HS-5 (cell line): ENCODE measurements at places on chromosomes 1 and 21.
A peak's percentile ranks its signal among the peaks of the same experiment; 100 is the strongest.

- no peak for DNase-seq
Observed at GRCh38 chr1:234342774-234343173, 30.5 kb upstream of the COA6 start.

- DNase-seq: peak; percentile 97
Observed at GRCh38 chr21:28537371-28538079, 455.2 kb downstream of the LTN1 start.

- peak; percentile 32 for DNase-seq
Observed at GRCh38 chr1:40338745-40339419, 21.8 kb upstream of the COL9A2 start.

DNA sequence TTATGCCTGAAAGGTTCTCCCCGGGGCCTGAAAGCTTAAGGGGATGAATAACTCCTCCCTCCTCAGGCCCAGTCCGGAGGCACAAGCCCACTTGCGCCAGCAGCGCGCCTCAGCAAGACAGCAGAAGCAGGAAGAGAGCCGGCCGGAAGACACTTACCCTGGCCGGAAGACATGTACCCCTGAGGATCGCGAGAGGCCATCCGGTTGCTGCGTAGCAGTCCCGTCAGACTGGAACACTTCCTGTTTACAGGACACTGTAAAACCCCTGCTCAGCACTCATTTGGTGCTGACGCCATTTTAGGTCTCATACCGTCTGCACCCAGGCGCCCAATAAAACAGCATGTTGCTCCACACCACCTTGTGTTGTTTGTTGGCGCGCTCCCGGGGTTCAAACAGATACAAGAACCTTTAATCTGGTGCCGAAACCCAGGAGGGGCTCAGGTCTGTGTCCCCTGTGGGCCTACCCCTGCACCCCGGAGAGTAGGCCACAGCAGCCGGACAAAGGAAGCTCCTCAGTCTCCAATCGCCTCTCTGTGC is 30.3 kb downstream of the VN1R5 start:
- no peak for DNase-seq

DNA sequence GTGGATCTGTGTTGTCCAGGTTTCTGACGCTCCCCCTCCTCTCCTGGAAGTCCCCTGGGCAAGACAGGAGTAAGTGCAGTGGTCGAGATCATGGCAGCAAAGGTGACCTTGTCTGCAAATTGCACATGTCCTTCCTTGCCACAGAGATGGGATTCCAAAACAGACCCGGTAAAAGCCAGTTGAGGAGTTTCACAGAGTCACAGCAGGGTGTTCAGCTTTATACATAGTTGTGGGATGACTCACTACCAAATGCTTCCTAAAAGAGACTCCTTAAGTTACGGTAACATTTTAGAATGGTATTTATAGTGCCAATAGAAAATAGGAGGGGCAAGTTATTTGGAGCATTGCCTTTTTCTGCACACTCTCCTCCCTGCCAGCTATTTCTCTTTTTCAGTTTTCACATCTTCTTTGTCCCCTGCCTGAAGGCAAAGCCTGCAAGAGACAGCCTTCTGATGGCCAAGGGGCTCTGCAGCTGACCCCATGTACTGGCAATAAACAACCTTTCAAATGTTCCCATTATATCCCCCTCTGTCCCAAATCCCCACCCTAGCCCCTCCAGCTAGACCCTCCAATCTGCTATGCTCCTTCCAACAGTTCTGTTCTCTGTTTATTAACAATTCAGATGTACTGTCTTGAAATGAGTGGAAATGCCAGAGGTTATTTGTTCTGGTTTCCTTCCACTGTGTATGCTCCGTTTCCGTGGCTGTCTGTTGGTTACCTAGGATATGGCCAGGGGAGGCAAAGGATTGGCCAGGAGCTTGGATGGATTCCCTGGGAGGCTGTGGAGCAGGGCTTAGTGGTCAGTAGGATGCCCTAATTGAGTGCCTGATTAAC is 115.0 kb downstream of the TGFB2 start:
- peak; percentile 83 for DNase-seq

DNA sequence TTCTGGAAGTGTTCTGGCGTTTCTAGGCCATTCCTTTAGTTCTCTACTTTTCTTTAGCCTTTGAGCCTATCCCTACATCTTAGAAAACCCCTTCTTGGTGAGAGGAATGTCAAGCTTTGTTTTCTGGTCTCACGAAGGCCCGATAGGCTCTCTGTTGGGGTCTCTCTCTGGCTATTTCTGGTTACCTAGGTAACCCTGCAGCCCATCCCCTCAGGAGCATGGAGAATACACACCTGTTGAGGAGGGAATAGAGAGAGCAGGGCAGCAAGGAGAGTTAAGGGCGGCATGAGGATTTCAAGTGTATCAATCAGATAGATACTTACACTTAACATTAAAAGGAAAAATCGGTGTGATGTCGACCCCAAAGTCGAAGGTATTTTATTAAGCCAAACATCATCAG is 45.7 kb downstream of the LRRC8D start:
- DNase-seq: no peak

DNA sequence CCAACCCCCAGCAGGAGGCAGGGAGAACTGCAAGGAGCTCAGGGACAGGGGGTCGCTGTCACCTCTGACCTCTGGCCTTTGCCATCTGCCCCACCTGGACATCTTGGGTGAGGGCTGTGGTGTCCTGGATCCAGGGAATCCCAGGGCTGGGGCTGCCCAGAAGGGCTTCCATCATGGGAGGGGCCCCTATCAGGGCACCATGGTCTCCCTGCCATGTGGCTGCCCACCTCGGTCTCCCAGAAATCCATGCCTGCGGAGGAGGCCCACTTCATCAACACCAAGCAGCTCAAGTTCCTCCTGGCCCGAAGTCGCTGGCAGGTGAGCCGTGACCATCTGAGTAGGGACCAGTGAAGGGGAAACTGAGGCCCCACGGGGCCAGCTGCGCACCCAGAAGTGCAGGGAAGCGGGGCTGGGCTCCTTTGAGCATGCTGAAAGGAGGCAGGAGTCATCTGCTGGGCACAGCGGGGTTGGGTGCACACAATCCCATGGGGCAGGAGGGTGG is 36.1 kb downstream of the TRIM11 start:
- no peak for DNase-seq

- DNase-seq: peak; percentile 53
Observed at GRCh38 chr1:199684686-199685273, 342.7 kb upstream of the NR5A2 start.

DNA sequence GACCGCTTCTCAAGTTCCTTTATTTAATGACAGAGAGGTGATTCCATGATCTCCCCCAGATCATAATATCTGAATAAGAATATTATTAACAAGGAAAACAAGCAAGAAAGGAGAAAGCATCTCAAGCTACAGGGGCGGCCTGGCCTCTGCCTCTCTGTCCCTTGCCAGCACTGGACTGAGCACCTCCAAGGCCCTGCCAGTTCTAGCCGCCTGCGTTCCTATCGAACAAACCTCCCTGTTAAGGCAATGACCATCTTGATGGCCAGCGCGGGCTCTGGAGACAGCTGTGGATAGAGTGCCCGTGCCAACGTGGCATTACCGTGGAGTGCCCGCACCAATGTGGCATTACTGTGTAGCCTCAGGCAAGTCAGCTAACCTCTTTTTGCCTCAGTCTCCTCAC is 84.8 kb downstream of the NPHP4 start:
- DNase-seq: no peak

DNA sequence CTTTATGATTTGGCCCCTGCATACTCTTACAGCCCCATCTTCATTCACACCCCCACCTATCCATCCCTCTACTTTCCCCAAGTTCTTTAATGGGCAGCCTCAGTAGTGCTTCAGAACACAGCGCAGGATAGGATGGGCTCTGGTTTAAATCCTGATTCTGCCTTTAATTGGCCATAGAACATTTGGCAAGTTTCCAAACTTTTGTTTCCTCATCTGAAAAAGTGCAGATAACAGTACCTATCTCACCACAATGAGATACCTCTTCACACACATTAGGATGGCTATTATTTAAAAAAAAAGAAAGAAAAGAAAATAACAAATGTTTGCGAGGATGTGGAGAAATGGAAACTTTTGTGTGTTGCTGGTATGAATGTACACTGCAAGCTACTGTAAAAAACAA is 142.5 kb upstream of the VANGL1 start:
- DNase-seq: no peak

DNA sequence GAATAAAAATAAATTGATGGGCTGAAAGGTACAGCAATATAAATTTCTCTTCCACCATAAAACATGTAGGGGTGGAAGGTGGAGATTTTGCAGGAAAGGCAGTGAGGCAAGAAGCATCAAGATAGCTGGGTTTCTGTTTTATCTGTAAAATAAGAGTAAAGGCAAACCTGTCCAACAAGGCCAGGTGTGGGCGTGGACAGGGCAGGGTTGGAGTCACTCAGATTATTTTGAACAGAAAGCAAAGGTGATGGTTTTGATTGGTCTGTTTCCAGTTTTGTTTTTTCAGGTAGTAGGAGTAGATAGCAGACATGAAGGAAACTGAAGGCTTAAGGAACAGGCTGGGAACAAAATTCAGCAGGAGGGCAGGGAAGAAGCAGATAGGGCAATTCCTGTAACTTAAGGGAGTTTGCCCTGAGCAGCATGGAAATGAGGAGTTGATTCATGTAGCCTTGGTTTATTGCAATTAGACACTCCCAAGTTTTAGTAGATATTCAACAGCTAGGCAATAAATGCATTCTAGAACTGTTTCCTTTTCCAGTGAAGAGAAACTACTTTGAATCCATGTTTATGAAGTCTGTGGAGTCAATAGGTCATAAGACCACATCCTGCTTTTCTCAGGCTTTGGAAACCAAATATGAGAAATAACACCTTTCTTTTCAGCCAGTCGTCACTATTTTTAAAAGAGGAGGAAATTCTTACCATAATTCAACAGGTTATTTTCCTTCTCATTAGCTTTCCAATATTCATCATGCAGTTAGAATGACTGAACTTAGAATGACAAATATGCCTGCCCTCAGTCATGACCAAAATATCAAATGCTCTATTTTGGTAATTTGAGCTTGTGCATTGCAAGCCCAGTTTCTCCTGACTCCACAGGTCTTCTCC is 38.7 kb upstream of the CD55 start:
- DNase-seq: no peak

GRCh38 chr1:99728494-99729235 is 37.8 kb downstream of the FRRS1 start:
- no peak for DNase-seq

DNA sequence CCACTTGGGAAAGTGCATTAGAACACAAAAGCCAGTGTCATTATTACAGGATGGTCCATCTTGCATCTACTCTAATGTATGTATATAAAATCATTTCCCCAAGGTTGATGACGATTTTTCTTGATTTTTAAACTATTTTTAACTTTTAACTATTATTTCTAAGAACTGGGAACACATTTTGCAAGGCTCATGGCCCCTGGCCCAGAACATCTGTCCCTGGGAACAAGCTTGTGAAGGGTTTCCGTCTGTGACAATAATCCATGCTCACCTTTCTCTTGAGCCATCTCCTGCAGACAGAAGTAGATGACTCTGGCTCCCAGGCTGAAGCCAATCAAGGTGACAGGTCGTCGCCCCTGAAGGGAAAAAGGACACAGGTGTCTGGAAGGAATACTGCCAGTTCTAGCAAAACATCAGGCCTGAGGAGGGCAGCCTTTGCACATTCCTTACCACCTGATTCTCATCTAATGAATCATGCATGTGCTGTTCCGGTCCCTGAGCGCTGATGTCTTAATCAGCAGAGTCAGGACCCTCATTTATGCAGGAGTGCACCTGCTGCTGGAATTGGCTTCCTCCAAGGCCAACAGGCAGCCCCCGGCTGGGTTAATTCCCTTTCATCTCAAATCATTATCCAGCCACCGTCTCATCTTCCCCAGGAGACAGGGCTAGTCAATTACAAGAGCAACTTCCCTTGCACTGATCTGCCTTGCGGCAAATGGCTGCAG is 62.5 kb downstream of the TMCO4 start:
- no peak for DNase-seq

DNA sequence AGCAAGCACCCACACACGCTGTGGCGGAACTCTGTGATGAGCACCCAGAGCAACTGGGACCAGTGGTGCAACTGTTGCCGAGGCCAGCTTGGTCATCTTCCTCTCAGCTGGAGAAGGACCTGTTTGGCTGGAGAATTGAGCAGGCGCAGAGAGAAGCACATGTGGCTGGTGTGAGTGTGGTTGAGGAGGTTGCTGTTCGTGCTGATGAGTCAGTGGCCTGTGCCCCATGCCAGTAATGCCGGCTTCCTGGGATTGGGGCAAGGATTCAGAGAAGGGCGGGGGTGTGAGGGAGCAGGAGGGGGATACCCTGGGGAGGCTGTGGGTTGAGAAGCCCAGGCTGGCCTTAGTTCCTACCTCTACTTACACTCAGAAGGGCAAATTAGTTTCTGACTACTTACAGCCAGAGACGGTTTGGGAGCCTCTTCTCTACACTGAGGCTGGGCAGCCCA is 57.5 kb upstream of the EPS8L3 start:
- peak; percentile 77 for DNase-seq

DNA sequence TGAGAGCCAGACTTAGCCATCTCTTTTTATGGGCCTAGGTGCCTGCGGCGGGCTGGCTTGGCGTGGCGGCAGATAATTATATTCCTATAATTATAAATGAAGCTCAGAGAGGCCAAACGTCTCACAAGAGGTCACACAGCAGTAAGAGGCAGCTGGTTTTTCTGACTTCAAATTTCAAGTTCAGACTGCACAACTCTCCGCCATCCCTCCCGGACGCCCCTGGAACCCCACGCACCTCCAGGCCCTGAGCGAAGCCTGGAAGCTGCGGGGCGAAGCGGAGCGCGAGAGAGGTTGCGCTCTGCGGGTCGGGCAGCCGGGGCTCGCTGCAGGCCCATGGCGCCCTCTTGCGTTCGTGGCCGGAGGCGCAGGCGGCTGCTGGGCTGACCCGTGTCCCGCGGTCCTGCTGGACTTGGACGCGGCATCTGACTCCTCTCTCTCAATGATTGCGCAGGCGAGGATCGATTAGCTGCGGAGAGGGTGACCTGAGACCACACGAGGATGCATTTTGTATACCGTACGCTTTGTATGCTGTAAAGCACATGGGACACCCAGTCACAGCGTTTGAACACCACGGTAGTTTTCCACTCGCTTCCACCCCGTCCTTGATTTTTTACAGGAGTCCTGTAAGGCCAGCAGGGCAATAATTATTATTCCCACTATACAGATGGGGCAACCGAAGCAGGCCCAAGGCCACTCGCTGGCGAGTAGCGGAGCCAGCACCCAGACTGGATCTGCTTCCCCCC is 272.7 kb downstream of the FOXD2 start:
- DNase-seq: no peak

- no peak for DNase-seq
Observed at GRCh38 chr1:60575326-60575977, 501.9 kb upstream of the C1orf87 start.

GRCh38 chr1:76160225-76160624 is 85.7 kb downstream of the ST6GALNAC3 start:
- DNase-seq: no peak

DNA sequence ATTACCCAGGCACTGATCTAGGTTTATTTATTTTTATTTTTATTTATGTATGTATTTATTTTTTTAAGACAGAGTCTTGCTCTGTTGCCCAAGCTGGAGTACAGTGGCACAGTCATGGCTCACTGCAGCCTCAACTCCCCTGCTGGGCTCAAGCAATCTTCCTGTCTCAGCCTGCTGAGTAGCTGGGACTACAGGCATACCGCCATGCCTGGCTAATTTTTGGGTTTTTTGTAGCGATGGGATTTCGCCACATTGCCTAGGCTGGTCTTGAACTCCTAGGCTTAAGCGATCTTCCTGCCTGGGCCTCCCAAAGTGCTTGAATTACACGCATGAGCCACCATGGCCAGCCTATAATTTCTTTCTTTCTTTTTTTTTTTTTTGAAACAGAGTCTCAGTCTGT is 9.4 kb downstream of the PHACTR4 start:
- no peak for DNase-seq

GRCh38 chr1:12005488-12006166 is 13.7 kb upstream of the MIIP start:
- DNase-seq: no peak

GRCh38 chr1:173405834-173406233 is 71.3 kb upstream of the PRDX6 start:
- DNase-seq: no peak

- no peak for DNase-seq
Observed at GRCh38 chr21:39385299-39386145, 36.6 kb upstream of the HMGN1 start.
